ENCODE measurements at places on chromosomes 11 and 22.

DNA sequence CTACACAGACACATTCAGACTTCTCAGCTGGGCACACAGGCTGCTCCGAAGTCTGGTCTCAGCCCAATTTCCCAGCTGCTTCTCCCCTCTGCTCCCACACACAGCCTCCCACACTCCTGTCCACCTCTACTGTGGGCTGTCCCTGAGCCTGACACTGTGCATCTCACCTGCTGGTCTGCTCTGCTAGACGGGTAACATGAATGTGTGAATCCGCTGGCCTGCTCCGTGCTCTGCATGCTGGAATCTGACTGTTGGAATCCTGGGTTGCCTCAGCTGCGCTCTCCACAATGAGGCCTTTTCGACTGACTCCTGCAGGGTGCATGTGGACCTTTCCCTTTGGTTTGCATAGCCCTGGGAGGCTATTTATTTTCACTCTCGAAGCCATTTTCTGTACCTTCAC, 489.5 kb upstream of the B3GAT1 start:
- no peak for DNase-seq

- no peak for DNase-seq
Observed at GRCh38 chr11:105142167-105142566, 2.6 kb upstream of the CARD18 start.

- no peak for DNase-seq
Observed at GRCh38 chr11:128720522-128720985, 26.7 kb downstream of the FLI1 start.

- no peak for DNase-seq
Observed at GRCh38 chr22:27154717-27155116, 497.3 kb downstream of the MIAT start.

GRCh38 chr11:7381937-7382336, 103.4 kb upstream of the OLFML1 start:
- DNase-seq, result no peak

DNA sequence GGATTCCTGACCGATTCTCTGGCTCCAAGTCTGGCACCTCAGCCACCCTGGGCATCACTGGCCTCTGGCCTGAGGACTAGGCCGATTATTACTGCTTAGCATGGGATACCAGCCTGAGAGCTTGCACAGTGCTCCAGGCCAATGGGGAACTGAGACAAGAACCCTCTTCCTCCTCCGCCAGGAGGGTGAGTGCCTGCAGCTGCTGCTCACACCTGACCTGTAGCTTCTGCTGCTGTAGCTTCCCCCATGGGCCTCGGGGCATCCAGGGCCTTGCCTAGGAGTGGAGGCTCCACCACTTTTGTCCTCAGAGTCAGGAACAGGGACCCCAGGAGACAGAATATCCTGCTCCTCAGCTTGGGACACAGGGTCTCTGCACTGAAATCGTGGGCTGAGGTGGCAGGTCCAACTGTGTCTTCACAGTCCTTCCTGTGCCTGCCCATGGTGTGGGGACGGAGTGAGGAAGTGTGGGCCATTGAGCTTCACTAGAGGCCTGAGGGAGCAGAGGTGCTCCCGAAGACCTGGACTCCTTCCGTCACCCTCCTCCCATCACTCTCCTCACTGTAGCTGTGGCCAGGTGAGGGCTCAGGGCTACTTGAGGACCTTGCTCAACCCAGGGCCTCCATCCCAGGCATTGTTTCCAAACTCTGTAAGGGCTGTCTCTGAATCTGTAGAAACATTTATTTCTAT, 103.8 kb downstream of the ZNF280B start:
- no peak for DNase-seq

GRCh38 chr22:20206709-20207215, 55.9 kb upstream of the CCDC188 start:
- no peak for DNase-seq

DNA sequence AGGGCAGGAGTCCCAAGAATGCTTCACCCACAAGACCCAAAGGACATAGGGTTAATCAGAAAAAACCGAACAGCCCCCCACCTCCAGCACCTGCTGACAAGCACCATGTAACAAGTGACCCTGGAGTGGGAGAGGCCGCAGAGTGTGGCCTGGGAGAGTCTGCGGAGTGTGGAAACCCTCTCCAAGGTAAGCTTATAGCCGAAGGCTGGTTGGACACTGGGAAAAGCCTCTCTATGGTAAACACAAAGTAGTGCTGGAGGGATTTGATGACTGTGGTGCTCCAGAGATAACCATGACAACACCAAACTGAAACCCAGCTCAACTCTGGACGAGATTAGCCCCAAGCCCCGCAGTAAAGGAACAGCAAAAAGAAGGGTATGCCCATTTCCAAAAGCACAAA, 19.2 kb downstream of the ASCL2 start:
- no peak for DNase-seq

GRCh38 chr11:9357041-9357440, 27.4 kb upstream of the IPO7 start:
- DNase-seq, result no peak
